ENCODE measurements at places on chromosomes 12 and 14.

DNA sequence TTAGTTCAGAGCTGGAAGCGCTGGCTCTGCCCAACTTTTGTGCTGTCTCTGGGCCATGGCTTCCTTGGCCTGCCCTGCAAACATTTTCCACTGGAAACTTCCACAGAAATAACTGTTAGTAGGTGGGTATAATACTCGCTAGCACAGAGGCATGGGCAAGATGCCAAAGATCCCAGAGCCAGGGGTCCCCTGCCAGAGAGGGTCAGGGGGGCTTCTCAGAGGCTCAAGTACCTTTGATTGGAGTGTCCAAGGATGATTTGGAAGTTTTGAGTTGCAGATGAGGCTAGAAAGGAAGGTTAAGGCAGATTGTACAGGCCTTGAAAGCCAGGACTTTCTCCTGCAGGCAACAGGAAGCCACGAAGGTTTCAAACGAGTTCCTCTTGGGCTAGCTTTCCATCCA, 187.6 kb downstream of the DICER1 start:
- no peak for DNase-seq

DNA sequence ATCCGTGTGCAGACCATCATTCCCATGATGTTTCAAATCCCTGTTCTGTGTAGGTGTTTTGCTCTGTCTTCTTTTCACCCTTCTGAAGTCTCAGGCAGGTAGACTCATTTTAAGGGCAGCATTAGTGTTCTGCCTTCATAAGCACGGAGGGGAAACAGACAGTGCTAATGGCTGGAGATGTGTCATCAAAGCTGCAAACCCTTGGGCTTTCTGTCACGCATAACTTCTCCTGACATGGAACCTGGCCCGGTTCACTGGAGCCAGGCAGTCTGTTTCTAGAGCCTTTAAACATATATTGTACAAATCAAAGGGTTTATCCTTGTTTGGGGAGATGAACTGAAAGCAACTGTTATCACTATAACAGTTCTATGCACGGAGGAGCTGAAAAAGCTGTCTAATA, 141.4 kb downstream of the TMEM132D start:
- no peak for DNase-seq

- DNase-seq, result no peak
These were observed 4.3 kb upstream of the HSD17B6 start for GRCh38 chr12:56758728-56759262.

DNA sequence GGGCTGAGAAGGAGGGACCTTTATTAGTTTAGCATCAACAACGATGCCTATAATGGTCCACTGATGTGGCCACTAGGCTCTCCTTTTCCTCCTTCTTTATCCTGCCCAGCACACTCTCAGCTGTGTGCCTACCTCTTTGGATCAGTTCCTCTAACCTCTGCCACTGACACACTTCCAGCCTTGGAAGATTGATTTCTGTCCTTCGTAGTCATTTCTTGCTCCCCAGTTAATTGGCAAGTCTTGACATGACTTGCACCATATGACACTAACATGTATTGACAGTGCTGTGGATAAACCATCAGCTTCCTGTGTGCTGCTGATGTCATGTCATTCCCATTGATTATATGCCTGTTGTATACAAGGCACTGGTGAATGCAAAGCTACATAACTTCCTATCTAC, 90.2 kb upstream of the PLEKHG7 start:
- DNase-seq, result no peak

DNA sequence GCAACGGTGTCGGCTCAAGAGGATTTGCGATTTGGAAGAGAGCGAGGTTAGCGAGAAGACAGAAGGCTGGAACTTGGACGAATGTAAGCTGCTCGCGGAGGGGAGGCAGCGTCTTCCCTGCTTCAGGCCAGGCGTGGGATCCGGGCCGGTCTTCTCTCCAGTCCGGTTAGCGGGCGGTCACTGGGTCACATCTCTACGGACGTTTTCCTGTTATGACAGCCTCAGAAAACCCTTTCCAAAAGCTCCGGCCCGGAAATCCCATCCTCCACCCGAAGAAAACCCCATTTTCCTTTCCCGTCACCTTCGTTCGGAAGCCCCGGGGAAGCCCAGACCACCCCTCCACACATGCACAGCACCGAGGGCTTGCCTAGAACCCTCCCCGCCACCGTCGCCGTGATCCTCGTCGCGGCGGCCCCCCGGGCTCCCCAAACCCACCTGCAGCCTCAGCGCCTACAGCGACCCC, 268 bp downstream of the NDUFB1 start:
- no peak for DNase-seq

DNA sequence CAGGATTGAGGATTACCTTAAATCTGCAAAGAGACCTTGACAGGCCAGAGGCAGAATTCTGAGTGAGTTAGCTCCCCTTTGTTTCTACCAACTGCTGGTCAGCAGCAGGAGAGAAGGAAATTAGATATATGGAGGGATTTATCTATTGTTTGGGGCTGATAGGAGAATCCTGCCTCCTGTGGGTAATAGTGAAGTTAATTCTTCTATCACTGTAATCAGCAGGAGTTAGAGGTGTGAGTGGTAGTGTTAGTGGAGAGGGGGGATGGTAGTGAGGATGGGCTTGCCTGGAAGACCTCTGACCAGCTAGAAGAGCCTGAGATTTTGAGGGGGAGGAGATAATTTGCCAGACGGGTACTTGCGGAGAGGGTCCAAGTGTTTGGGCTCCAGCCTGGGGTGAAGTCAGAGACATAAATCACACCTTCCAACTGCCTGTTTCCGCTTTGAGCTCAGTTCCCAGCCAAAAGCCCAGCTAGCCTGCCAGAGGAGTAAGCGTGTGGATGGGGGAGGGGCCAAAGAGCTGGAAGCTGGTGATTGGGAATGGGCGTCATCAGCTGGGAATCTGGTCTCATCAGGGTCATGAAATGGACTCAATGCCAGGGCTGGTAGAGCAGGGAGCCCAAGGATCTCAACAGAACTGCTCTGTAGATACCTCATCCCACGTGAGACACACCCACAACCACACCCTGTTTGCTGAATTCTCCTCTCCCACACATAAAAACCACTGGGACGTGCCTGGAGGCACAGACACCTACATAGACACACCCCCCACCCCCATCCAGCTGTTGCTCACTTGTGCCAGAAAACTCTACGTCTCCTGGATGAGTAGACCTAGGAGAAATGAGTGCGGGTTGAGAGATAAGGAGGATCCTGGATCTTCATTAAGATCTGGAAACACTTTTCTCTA, 13.1 kb upstream of the ITGA5 start:
- no peak for DNase-seq

DNA sequence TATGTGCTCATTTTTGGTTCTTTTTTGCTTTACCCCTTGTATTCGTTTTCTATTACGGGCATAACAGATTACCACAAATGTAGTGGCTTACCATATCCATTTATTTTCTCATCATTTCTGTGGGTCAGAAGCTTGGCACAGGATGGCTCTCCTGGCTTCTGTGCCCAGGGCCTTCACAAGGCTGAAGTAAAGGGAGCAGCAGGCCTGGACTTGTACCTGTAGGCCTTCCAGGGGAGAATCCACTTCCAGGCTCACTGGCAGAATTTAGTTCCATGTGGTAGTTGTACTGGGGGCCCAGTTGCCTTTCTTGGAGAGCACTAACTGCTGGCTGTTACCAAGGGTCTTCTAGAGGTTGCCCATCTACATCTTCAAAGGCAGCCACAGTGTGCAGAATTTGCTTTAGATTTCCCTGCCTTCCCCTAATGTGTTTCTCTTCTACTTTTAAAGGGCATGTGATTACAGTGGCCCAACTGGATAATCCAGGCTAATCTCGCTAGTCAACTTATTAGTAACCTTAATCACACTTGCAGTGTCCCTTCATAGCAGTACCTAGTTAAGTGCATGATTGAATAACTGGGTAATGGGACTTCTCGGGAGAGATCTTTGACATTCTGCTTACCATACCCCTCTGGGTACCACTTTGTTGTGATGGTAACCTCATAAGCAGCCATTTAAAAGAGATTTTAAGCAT, 67.0 kb downstream of the CRADD start:
- no peak for DNase-seq

DNA sequence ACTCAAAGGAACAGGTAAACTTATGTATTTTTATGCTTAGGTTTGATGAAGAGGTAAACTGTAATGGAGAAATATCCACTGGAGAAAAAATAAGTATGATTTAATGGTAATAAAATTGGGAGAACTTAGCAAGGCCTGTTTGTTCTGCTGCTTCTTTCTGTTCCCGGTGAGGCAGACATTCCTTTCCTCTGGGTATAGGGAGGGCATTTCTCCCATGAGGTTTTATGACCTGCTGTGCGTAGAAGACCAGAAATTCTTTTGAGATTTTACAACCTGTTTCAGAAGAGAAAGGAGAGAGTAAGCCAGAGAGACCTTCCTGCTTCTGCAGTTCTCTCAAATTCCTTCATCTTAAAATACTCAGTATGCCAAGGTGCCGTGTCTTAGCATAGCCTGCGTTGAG, 139.4 kb upstream of the RMST start:
- DNase-seq, result no peak

DNA sequence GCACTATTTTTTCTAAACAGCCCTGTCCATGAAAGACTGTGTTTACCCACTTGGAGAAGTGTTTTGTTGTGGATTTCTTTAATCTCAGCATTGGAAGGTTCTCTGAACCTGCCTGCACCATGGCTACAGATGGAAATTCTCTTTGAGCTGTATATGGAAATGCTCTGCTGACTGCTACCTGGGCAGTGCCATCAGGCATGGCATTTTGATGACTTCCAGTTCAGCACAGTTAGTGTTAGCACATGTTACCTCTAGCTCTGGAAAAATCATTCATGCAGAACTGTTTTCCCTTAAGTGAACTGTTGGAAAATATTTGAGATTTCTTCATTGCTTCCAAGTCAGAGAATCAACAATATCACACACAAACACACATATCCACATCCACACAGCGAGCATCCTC, 52.6 kb upstream of the RIC8B start:
- no peak for DNase-seq
